ENCODE measurements at places on chromosomes 5 and 9.

DNA sequence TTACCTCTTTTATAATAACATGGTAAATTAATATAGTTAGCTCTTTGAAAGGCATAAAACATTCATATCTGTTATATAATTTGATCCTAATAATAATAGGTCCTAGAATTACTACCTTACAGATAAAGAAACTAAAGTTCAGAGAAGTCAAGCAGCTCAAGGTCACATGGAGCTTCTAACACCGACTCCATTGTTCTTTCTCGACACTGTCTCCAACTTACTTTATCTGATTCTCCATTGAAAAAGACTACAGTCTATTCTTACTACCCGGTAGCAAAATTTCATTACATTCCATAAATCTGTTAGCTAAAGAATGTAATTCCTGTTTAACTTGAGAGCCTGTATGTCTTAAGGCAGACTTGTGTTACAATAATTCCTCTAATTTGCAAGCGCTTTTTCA is 96.3 kb upstream of the TMEM161B start:
- no peak for DNase-seq

GRCh38 chr5:134171972-134172371 is 4.8 kb downstream of the SKP1 start:
- DNase-seq = no peak

- peak; percentile 44 for DNase-seq
Observed at GRCh38 chr5:72486371-72486770, 20.8 kb downstream of the ZNF366 start.

DNA sequence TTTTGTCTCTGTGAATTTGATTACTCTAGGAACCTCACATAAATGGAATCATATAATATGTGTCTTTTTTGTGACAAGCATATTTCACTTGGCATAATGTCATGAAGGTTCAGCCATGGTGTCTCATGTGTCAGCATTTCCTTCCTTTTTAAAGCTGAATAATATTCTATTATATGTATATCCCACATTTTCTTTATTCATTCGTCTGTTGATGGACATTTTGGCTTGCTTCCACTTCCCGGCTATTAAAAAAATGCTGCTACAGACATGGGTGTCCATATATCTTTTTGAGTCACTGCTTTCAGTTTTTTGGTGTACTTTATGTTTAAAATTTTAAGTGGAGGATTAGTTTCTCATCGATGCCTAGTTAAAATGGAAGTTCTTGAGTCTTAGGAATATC is 59.8 kb upstream of the C5orf63 start:
- no peak for DNase-seq

DNA sequence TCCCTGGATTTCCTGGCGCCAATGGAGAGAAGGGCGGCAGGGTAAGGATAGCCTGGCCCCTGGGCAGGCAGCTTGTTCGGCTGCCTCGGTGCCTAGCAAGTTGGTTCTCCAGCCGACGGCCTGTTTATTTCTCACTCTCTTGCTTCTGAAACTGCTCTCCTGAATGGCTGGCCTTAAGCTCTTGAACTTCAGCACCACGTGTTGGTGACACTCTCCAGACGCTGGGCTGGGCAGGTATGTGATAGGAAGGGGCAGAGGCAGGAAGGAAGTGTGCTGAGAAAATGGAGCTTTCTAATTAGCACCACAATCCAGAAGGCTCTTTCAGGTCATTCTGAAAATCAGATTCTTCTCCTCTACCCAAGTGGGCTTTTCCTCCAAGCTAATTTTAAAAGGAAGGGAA is 91.4 kb upstream of the FCN2 start:
- no peak for DNase-seq

DNA sequence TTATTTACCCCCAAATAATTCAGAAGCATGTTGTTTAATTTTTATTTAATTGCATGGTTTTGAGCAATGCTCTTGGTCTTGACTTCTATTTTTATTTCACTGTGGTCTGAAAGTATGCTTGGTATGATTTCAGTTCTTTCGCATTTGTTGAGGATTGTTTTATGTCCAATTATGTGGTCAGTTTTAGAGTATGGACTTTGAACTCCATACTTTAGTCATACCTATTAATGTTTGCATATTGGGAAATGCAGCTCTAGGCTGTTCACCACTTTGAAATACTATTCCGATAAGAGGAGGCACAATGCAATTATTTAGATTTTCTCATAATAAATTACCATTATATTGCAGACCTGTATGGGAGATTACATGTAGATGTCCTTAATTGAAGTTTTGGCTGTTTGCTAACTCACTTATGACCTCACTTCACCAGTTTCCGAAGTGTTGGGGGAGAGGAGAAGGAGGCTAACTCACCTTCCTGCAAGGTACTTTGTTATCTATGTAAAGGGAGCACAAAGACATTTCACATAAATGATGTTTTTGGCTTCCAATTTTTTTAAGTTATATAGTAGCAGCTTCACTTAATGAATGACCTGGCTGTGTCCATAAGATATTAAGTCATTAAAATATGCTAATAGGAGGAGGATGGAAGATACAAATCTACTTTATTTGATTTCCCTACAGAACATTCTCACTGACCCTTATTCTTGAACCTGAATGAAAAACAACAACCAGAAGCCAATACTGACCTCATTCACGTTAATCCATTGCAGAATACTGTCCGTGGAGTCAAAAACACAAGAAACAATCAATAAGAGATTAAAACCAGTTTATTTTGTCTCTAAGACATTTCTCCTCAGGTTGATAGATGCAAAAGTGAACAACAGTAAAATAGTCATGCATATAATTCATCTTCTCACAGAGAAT is 970.3 kb upstream of the ARRDC3 start:
- peak; percentile 75 for DNase-seq

DNA sequence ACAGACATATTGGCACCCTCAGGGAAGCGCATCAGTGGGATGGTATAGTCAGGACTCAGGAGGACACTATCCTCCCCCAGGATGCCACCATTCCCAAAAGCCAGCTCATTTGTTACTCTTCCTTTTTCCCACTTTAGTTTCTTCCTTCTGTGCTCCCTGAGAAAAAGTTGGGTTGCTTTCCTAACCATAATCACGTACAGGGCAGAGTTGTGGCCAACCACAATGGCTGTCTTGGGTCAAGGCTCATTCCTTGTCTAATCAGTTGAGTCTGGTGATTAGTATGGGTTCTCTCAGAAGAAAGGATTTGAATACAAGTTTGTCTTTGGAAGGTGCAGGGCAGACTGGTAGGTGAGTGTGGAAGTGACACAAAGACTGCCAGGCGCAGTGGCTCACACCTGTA is 26.6 kb upstream of the ATP6V1G1 start:
- peak; percentile 6 for DNase-seq

Measured in astrocyte of the spinal cord (primary cell).